Stimulated activated CD4-positive, alpha-beta T cell treated with anti-CD3 and anti-CD28 coated beads, Interleukin-1b, Interleukin-23, amount 100 ng/mL, for 48 hours (primary cell): ENCODE measurements at places on chromosomes 1 and 21.

- DNase-seq, result no peak
These were observed 3.7 kb upstream of the SETD4 start for GRCh38 chr21:36064085-36064460.

DNA sequence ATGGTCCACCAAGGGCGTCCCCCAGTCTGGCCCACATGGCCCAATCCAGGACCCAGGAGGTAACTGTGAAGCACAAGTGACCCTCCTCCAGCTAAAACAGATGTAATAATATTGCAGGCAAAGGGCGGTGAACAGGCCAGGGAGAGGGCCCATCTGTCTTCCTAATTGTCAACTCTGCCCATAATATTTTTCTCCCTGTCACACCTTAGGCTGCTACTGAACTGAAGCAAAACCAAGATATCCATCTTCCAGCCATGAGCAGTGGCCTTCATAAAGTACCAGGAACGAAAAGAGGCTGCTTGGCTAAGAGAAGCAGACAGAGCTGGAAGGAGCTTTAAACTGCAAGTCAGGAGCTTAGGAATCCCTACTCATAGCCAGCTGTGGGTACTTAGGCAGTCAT is 3.1 kb downstream of the KANK4 start:
- DNase-seq, result no peak

- DNase-seq, result no peak
These were observed 10.2 kb downstream of the UAP1 start for GRCh38 chr1:162571696-162572095.

DNA sequence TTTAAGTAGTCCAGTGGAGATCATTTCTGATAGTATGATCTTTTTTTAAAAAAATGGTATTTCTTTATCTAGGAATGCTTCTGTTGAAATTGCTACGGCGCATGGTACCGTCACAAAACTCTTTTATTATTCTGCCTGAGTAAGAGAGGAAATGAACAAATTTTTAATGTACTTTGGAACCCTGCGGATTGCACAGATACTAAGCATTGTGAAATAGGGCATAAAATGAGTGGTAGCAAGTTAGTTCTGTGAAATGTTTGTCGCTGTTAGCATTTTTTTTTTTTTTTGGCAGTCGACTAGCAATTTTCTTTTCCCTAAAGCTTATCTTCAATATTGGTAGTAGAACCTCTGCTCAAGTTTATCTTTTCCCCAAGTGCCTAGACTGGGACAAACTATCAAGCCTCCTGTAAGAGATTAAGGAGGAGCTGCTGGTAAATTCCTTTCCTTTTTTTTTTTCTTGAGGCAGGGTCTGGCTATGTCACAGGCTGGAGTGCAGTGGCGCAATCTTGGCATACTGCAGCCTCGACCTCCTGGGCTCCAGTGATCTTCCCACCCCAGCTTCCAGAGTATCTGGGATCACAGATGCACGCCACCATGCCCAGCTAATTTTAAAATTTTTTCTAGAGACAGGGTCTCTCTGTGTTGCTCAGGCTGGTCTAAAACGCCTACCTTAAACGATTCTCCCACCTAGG is 2.2 kb downstream of the ITSN1 start:
- DNase-seq, result no peak
